GM18507 (cell line): ENCODE measurements at places on chromosomes 12 and 14.

DNA sequence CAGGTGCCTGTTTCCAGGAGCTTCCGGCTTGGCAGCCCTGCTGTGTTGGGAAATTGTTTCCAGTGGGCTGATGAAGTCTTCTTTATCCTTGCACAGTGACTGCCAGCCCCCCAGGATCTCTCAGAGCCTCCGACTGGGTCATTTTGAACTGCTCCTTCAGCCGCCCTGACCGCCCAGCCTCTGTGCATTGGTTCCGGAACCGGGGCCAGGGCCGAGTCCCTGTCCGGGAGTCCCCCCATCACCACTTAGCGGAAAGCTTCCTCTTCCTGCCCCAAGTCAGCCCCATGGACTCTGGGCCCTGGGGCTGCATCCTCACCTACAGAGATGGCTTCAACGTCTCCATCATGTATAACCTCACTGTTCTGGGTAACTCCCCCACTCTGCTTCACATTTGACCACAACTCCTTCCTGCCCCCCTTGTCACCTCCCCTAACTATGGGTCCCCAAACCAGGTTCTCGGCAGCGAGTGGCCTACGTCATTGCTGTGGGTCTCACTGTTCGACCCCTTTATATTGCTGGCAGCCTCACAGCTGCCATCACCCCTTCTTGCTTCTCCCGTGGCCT, 2.3 kb downstream of the LAG3 start:
- DNase-seq, result no peak

GRCh38 chr12:96658075-96658474, 168.7 kb downstream of the CFAP54 start:
- no peak for DNase-seq

- no peak for DNase-seq
Measured at GRCh38 chr12:86727160-86727559, 471.0 kb upstream of the MGAT4C start.

GRCh38 chr12:22626406-22626805, 1.4 kb downstream of the ETNK1 start:
- no peak for DNase-seq

DNA sequence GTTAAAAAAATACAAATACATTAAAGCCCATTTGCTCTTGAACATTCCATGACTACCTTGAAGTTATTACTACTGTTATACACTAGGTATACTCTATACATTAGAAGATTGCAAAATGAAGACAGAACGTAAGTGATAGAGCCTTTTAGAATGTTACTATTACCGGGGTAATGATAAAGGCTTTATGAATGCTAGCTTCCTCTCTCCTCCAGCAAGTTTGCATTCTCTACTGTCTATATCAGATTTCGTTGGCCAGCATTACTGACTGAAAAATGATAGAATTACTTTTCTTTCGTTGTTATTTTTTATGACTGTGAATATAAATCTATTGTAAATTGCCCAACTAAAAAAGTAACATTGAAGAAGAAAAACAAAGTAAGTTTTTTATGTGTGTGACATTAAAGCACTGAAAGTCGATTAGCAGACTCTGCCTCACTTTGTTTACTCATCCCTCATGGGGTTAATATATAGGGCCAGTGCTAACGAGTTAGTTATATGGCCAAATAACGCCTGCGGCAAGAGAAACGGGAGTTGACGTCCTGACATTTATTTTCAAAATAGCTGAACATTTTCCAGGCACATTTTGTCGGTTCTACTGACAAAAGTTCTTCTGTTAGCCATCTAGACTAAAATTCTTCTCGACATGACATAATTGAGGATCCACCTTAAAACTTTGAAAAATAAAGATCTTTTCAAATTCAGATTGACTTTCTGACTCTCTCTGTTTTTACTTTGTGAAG, 163.8 kb upstream of the KITLG start:
- DNase-seq, result no peak

- DNase-seq, result no peak
Measured at GRCh38 chr12:6834254-6834653, 6.0 kb downstream of the P3H3 start.

DNA sequence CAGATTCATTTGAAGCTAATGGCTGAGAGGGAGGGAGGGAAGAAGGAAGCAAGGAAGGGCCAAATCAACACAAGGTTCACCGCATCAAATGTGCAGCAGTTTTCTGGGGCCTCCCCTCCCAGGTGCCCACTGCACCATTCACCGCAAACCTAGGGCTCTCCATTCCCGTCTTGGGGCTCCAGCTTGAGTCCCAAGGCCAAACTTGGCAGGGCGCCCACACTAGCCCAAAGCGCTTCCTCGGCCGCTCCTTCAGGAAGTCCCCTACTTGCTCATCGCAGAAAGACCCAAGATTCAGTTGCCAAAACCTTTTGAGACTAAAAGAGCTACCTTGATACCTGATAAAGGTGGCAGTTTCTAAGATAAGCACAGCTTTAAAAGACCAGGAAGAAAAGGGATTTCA, 140.5 kb upstream of the FKBP4 start:
- DNase-seq, result no peak

- DNase-seq, result no peak
Measured at GRCh38 chr14:82055515-82056115, 522.0 kb upstream of the SEL1L start.

- DNase-seq, result no peak
Measured at GRCh38 chr14:33026850-33027430, 88.3 kb downstream of the NPAS3 start.

GRCh38 chr12:114920771-114921554, 237.0 kb upstream of the TBX3 start:
- DNase-seq, result no peak

DNA sequence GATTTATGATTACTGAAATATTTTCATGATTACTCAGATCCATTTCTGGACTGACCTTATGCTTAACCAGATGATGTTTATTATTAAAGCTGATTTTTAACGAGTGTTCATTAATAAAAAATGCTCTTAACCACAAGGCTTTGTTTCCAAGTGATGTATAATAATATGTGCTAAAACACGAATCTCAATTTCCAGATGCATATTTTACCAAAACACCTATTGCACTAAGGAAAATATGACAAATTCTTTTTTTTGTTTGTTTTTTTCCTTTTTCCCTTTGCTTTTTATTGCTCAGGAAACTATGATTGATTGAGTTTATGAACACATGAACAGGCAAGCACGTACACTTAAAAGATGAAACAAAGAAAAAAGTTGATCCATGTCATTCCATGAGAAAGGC, 16.9 kb upstream of the DUSP6 start:
- DNase-seq, result no peak

GRCh38 chr14:67502867-67503266, 14.3 kb upstream of the TMEM229B start:
- no peak for DNase-seq

DNA sequence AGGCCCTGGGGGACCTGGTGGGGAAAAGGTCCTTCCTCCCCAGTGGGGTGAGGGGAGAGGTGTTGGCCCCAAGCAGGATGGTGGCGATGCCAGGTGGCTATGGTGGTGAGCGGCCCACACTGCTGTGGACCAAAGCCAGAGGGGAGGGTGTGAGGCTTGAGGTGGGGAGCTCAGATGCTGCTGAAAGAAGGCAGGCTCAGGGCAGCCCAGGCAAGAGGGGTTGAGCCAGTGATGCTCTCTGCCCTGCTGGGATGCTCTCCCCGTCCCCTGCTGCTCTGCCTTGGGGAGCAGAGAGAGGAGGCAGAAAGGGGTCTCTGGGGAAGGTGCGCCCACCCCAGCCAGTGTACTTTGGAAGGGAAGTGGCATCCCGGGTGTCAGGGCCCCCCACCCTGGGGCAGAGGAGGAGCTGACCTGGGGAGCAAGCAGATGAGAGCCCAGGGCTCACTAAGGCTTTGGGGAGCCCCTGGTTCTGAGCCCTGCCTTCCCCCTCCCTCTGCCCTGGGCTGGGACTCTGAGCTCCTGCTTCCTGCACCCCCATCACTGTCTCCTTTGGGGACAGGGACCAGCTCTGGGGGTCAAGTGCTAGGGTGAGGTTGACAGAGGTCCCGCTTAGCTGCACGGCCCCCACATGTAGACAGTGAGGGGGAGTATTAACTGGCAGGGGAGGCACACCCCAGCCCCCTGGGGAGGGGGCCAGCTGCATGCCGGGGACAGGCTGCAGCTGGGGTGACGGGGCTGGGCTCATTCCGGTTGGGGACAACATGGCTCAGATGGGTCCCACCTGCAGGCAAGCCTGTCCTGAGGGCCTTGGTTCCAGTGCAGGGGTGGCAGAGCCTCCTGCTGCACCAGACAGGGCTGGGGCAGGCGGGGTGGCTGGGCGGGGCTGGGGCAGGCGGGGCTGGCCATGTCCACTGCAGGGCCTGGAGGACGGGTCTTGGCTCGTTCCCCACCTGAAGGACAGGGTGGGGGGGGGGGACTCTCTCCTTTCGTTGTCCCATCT, 124.4 kb downstream of the KIF26A start:
- DNase-seq, result no peak
